Stimulated activated CD8-positive, alpha-beta memory T cell treated with anti-CD3 and anti-CD28 coated beads, Interleukin-4, amount 100 ng/mL, for 24 hours (primary cell): ENCODE measurements at places on chromosomes 3 and 15.

DNA sequence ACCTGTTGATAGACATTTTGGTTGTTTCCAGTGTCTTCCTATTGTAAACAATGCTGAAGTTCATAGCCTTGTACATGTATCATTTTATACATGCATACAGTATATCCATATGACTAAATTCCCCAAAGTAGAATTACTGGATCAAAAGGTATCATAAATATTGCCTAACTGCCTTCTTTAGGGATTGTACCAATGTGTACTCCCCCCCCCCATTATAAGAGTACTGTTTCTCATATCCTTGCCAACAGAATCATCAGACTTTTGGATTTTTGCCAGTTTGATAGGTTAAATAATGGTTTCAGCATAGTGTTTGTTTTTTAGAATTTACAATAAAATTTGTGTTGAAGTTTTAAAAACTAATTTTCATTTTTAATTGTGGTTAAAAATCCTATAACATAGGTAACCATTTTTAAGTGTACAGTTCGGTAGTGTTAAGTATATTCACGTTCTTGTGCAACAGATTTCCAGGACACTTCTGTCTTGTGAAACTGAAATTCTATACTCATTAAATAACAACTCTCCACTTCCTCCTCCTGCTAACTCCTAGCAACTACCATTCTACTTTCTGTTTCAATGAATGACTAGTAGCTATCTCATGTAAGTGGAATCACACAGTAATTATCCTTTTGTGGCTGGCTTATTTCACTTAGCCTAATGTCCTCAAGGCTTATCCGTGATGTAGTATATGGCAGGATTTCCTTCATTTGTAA is 30.8 kb upstream of the MAP3K13 start:
- DNase-seq, result no peak

DNA sequence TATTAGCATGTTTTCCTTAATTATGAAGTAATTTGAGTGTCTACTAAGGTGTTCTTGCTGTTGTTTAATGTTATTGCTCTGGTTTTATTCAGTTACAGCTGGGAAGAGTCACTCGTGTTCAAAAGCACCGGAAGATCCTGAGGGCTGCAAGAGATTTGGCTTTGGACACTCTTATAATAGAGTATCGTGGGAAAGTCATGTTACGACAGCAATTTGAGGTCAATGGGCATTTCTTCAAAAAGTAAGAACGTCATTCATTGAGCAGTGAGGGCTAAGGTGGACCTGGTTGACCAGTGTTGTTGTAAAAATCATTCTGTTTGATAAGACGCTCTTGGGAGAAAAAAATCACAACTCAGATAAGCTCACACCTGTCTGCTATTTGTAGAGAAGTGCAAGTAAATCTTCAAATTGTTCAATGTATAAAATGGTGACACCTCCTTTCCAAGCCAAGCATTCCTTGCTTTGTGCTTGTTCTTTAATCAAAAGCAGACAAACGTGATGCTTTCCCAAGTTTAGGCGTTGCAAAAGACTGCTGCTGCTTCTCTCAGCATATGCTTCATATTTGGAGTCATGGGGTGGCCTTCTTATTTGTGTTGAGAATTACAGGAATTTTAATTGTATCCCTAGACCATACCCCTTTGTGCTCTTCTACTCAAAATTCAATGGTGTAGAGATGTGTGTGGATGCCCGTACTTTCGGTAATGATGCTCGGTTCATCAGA is 44.2 kb downstream of the SETD5 start:
- DNase-seq, result no peak

DNA sequence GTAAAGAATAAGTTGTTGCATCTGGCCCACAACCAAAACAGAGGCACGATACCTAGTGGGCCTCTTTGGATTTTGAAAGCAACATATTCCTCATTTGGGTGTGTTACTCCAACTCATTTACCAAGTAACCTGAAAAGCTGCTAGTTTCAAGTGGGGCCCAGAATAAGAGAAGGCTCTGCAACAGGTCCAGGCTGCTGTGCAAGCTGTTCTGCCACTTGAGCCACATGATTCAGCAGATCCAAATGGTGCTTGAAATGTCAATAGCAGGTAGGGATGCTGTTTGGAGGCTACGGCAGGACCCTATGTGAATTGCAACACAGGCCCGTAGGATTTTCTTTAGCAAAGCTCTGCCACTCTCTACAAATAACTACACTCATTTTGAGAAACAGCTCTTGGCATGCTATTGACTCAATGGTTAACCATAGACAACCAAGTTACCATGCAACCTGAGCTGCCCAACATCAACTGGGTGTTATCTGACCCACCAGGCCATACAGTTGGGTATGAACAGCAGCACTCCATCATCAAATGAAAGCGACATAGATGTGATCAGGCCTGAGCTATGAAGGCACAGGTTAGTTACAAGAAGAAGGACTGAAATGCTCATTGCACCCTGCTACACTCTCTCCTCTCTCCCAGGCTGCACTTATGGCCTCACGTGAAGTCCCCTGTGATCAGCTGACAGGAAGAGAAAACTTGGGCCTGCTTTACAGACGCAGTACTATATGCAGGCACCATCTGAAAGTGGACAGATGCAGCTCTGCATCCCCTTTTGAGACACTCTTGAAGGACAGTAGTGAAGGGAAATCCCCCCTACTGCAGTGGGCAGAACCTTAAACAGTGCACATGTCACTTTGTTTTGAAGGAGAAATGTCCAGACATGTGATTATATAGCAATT is 9.5 kb upstream of the MCF2L2 start:
- no peak for DNase-seq

DNA sequence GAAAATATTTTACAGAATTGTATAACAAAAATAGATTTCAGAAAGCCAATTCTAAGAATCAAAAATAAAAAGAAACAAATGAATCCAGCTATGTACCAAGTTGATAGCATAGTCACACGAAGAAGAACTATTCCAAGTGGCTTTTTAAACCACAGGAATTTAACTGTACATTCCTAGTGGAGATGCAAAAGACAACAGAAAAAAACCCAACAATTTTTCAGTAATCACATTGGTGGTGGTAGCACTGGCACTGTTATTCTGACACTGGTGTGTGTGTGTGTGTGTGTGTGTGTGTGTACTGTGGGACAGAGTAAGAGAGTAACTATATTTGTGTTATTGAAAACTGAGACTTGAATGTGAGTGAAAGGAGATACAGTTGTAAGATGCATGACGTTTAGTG is 9.1 kb downstream of the BFSP2 start:
- DNase-seq, result no peak

DNA sequence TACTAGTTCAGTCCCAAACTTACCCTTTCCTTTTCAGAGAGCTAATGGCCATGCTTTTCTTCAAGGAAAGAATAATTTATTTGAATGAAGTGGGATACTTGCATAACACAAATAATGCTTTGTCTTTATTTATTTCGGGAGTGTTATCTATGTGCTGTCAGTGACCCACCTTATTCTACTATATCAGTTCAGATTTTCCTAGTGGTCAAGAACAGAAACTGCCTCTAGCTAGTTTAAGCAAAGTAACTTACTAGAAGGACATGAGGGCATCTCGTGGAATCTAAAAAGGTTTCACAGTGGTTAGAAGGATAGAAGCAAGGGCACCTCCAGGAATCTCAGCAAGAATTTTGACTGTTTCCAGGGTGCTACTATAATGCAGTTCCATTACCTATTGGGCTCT is 3.8 kb upstream of the TIMMDC1 start:
- DNase-seq, result no peak

DNA sequence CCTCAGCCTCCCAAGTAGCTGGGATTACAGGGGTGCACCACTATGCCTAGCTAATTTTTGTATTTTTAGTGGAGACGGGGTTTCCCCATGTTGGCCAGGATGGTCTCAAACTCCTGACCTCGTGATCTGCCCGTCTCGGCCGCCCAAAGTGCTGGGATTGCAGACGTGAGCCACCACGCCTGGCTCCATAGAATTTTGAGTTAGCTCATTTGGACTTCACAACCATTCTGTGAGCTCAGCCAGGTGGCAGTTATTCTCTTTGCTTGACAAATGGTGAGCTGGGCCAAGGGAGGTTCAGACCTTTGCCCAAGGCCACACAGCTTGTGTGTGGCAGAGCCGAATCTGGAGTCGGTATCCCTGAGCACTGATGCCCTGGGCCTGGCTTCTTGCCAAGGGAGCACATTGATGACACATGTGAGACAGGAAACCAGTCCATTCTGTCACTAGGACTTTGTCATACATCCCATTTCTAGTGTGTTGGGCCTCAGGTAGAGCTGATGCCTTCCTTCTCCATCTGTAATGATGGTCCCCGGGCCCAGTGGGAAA is 17.6 kb downstream of the PODXL2 start:
- no peak for DNase-seq

DNA sequence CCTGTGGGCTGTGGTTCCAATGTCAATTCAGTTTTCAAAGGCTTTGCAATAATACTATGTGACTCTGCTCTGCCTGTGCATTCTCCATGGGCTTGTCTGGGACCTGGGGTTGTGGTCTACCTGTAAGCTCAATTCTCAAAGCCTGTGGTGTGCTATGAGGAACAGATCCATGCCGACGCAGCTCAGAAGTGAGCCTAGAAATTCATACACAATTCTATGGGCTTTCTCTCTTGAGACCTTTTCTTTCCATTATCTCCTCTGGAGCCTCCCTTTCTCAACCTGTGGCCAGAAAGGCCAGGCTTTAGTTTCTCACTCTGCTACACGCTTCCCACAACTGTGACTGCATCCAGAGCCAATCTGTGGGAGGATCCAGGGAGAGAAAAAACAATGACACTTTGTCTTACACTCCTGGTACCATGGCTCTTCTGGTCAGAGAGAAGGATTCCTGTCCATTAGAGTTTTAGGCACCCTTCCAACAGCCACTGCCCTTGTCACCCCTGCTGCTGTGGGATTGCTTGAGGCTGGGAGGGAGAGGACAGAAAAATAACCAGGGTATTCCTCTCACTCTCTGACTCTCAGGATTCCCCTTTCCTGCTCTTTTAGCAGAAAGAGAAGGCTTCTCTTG is 34.1 kb upstream of the KLF13 start:
- DNase-seq, result no peak

DNA sequence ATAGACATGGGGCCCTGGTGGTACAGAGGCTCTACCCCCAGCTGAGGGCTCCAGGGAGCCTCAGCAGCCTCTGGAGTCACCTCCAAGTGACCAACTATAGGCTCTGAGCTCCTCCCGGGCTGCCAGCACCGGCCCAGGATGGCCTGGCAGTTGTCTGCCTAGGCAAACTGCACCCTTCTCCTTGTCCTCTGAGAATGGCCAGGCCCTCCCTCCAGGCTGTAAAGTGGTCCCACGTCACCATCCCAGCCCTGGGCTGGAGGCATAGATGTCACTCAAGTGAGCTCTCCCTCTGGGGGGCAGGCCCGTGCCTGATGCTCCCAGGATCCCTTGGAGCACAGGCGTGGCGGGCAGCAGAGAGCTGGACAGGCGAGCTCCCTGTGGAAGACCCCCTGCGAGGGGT is 120.1 kb downstream of the SEC22A start:
- DNase-seq, result no peak

DNA sequence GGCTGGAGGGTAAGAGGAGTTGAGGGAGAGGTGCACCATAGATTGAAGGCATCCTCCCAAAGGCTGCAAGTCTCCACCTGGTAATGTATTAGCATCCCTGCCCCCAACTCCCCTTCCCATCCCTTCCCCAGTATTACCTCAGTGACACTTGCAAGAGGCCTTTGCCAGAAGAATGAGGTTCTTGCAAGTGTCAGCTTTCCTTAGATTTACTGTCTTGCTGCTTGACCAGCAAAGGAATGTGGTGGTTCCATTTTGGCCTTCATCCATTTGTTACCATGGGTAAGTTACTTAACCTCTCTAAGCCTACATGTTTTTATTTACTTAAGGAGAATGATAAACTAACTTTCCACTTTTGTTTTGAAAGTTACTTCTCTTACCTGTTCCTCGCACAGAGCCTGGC is 108.9 kb downstream of the LRTM1 start:
- no peak for DNase-seq

GRCh38 chr3:139519998-139520737 is 19.4 kb downstream of the RBP1 start:
- DNase-seq, result no peak

DNA sequence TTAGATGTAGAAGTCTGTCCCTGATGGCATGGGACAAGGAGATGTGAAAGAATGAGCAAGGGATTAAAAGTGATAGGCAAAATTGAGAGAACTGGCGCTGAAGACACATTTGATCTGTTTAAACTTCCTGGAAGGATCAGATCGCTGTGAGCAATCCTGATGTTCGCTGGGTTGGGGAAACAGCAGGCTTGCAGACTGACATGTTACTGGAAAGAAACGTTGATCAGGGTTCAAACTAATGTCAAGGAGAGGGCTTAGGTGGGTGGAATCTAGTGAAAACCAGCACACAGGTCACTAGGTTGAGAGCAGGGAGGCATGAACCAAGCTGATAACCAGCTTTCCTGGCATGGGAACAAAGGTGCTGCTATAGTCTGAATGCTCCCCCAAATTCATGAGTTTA is 34.5 kb upstream of the SPTSSB start:
- DNase-seq, result no peak

DNA sequence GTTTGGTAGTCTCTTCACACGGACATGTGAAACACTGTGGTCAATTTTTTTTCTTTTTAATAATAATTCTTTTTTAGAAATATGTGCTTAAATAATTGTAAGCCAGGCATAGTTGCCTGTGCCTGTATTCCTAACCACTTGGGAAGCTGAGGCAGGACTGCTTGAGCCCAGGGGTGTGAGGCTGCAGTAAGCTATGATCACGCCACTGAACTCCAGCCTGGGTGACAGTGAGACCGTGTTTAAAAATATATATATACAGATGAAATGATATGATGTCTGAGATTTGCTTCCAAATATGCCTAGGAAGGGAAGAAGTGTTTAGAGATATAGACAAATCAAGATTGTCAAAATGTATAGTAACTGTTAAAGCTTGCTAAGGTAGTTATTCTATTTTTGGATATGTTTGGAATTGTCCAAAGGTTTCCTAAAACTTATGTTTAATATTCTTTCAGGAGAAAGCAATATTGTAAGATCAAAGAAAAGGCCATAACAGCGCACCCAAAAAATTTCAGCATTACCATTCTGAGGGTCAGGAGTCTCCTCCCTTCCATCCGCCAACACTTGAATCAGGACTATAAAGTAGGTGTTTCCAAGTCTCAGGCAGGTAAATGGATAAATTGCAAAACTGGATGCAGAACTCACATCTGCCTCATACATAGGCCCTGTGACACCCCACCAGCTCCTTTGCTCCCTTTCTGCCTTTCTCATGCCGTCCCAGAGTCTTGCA is 532 bp upstream of the SELENOT start:
- DNase-seq, result no peak

DNA sequence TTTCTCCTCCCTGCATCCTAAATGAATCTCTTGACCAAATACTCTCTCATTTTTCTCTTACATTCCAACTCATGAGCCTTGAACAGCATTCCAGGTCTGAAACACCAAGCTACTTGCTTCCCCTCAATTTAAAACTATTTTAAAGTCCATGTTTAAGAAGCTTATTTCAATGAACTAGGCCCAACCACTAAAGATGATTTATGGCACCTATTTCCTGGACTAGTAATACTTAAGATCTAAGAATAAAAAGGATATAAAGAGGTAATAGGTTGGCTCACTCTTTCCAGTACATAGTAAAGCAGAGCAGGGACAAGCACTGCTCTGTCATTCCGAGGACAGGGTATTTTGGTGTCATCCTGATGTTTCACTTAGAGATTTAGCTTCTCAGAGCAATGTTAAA is 219.3 kb upstream of the TMCO5A start:
- DNase-seq, result no peak
